ENCODE measurements at places on chromosomes 4 and X. TPM values are rescaled to one million over a fixed set of nuclear protein-coding genes. Genes with fewer than 3 reads are reported as not detected.

Gene RENBP
- total RNA-seq = not detected

Gene FGF5
- 0.32 TPM for total RNA-seq

Gene ZRSR2
- total RNA-seq = 10.4 TPM

Gene MAGEC2
- total RNA-seq = not detected

Gene TEX13C
- total RNA-seq = not detected

Gene DNASE1L1
- total RNA-seq = 37.2 TPM

Gene NPY2R
- not detected for total RNA-seq

Gene TXK
- 0.31 TPM for total RNA-seq

Gene TMEM129
- 29.1 TPM for total RNA-seq

Gene SHROOM3
- 11.1 TPM for total RNA-seq

Gene VCX2
- total RNA-seq = not detected

Gene PRSS12
- 0.26 TPM for total RNA-seq

Gene FGFBP2
- total RNA-seq = 0.24 TPM

Gene IL21
- total RNA-seq = not detected

Gene HAUS3
- total RNA-seq = 7.8 TPM

Gene HPSE
- total RNA-seq = 1.3 TPM

Gene PTCHD1
- not detected for total RNA-seq

Gene PCDH10
- total RNA-seq = 0.08 TPM

Gene DCAF12L2
- 0.07 TPM for total RNA-seq

Gene F8
- 3.7 TPM for total RNA-seq

Gene PRRG1
- 7.5 TPM for total RNA-seq

Gene KIAA1210
- not detected for total RNA-seq

Gene RHOXF2
- not detected for total RNA-seq

Gene COX7B2
- not detected for total RNA-seq

Gene USP17L29
- total RNA-seq = not detected

Gene PITX2
- total RNA-seq = 0.72 TPM

Gene MND1
- 21.1 TPM for total RNA-seq

Gene BEND2
- total RNA-seq = not detected

Gene RHOXF2B
- total RNA-seq = not detected

Gene HTR2C
- total RNA-seq = not detected

Gene HDX
- 4.3 TPM for total RNA-seq

Gene NAP1L2
- total RNA-seq = 0.73 TPM

Gene DCAF8L2
- total RNA-seq = not detected

Gene SAGE1
- total RNA-seq = not detected

Gene ZNF630
- total RNA-seq = 0.49 TPM

Gene BTC
- 1.3 TPM for total RNA-seq

Gene OTUD6A
- not detected for total RNA-seq

Gene MAGEA12
- total RNA-seq = 0.12 TPM

Gene NOX1
- total RNA-seq = not detected

Gene KLHL13
- 0.31 TPM for total RNA-seq

Gene HAND2
- total RNA-seq = 0.31 TPM

Gene RBMX
- total RNA-seq = 230 TPM

Gene PLXNB3
- 7.0 TPM for total RNA-seq

Gene TMPRSS11F
- not detected for total RNA-seq

Gene MMRN1
- total RNA-seq = not detected

Gene HELT
- not detected for total RNA-seq
